Stimulated activated CD8-positive, alpha-beta memory T cell treated with anti-CD3 and anti-CD28 coated beads, Interleukin-7, amount 100 ng/mL, for 24 hours (primary cell): ENCODE measurements at places on chromosomes 3 and 15.

DNA sequence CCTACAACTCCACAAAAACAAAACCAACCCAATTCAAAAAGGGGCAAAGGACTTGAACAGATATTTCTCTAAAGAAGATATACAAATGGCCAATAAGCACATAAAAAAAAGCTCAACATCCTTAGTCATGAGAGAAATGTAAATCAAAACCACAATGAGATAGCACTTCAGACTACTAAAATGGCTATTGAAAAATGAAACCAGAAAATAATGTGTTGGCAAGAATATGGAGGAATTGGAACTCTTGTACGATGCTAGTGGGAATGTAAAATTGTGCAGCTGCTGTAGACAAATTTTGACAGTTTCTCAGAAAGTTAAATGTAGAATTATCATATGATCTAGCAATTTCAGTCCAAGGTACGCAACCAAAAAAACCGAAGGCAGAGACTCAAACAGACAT lies 29.0 kb downstream of the KY start:
- DNase-seq: no peak

DNA sequence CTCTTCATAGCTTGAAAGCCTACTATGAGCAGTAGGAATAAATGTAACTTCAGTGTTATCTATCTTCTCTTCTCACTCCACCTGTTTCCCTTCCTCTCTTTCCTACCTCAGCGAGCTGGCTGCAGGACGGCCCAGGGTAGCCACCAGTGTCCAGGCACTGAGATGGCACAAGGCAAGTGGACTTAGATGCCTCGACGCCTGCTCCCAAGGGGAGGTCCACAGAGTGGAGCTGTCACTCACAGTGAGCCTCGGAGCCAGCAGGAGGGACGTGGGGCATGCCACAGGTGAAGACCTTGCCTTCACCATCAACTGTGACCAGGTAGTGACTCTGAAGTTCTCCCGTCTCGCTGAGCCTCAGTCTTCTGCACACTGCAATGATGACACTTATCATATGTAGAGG lies 88.2 kb downstream of the PCSK6 start:
- no peak for DNase-seq

DNA sequence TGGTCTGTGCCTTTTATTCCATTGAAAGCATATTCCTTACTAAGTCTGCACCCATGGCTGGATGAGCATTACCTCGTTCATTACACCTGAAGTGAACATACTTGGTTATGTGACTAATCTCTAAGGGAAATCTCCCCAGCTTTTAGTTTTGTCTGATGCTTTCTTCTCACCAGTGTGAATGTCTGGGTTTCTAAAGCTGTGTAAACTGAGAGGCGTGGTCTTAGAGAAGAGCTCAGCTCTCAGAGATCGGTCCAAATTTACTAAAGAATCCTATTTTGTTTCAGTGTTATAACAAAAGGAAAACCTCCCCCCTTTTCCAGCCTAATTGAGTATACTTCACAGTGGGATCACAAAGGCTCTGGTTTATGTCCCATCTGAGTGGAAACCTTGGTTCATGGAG lies 352.3 kb downstream of the PTPRG start:
- no peak for DNase-seq

GRCh38 chr3:183485093-183485492 lies 56.7 kb upstream of the MCF2L2 start:
- DNase-seq: no peak

GRCh38 chr15:74552773-74553441 lies 11.9 kb downstream of the ARID3B start:
- no peak for DNase-seq

- DNase-seq: no peak
These were observed 220.0 kb downstream of the SV2B start for GRCh38 chr15:91320101-91320500.

GRCh38 chr3:173770011-173770410 lies 372.5 kb downstream of the NLGN1 start:
- no peak for DNase-seq

DNA sequence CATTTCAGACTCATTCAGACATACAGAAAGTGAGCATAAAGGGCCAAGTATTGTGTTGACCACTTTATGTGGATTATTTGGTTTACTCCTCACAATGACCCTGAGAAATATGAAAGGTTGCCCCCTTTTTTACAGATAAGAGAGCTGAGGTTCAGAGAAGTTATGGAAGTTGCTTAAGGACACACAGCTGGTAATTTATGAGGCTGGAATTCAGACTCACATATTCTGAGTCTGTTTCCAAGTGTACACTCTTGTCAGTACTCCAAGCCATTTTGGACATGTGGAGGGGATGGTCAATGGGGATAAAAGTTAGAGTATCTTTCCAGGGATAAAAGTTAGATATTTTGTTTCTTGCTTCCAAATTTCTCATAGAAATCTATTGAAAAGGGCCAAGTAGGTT lies 15.9 kb downstream of the ITPR1 start:
- no peak for DNase-seq
